ENCODE measurements at places on chromosomes 5 and 9. TPM values are rescaled to one million over a fixed set of nuclear protein-coding genes. Genes with fewer than 3 reads are reported as not detected.

RXRA gene
- total RNA-seq = 97.0 TPM

ANKRD20A1 gene
- 9.4 TPM for total RNA-seq

S1PR3 gene
- 40.3 TPM for total RNA-seq

PCDHB2 gene
- total RNA-seq = 1.8 TPM

DNA sequence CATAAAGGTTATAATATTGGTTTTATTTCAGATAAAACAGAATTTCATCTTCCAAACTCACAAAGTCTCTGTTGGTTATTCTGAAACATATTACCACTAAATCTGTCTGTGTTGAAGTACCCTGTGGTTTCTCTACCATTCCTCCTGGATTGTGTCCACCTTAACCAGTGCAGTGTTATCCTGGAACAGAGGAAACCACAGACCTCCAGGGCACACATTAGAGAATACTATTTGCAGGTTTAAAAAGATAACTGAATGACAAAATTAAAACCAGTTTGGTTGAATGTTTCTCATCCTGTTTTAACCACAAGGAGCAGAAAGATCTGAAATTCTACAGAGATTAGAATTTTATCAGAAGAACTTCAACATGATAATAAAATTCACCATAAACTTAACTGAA is 251.8 kb downstream of the CWC27 start:
- no peaks in the 10 kb centered on the region for H3K27me3 ChIP-seq
- H3K4me1 ChIP-seq = no peaks in the 10 kb centered on the region
- no peak for DNase-seq
- no peaks in the 10 kb centered on the region for H3K36me3 ChIP-seq
- no peak overlapping the region for H3K4me3 ChIP-seq

GRCh38 chr9:133342069-133342406 is 5.9 kb downstream of the MED22 start:
- H3K27ac ChIP-seq = peak overlapping the region; percentile 19
- no peaks in the 10 kb centered on the region for H3K27me3 ChIP-seq
- DNase-seq = no peak
- peaks cover 65% of the 10 kb centered on the region for H3K36me3 ChIP-seq
- peaks cover 49% of the 10 kb centered on the region for H3K4me1 ChIP-seq

GRCh38 chr5:37709020-37709419 is 130.8 kb downstream of the GDNF start:
- DNase-seq = no peak
- no peaks in the 10 kb centered on the region for H3K4me1 ChIP-seq
- no peaks in the 10 kb centered on the region for H3K36me3 ChIP-seq
- H3K27ac ChIP-seq = no peak overlapping the region
- H3K27me3 ChIP-seq = no peaks in the 10 kb centered on the region

GRCh38 chr9:137700911-137701310 is 82.1 kb downstream of the EHMT1 start:
- H3K27ac ChIP-seq = no peak overlapping the region
- peaks cover 17% of the 10 kb centered on the region for H3K36me3 ChIP-seq
- peaks cover 85% of the 10 kb centered on the region for H3K4me1 ChIP-seq
- H3K27me3 ChIP-seq = no peaks in the 10 kb centered on the region

GRCh38 chr5:6365977-6366590 is 12.3 kb downstream of the MED10 start:
- no peak overlapping the region for H3K4me3 ChIP-seq
- DNase-seq = no peak
- peaks cover 38% of the 10 kb centered on the region for H3K36me3 ChIP-seq
- no peak overlapping the region for H3K27ac ChIP-seq
- H3K4me1 ChIP-seq = no peaks in the 10 kb centered on the region

DNA sequence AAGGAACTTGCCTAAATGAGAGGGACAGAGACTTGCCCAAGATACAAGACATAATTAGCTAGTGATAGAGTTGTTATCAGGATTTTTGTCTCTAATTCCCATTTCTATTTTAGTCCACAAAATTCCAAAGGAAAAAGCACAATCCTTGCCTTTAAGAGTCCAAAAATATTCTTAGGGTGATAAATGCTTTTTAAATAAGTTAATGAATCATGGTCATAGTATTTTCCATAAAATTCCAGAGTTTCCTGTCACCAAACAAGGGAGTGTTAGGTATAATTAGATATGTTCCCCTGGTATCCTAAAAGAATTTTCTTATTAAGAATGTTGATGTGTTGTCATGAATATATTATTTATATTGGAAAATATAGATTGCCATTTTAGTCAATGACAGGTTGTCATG is 21.8 kb upstream of the CEP72 start:
- peaks cover 18% of the 10 kb centered on the region for H3K27me3 ChIP-seq
- H3K4me3 ChIP-seq = no peak overlapping the region
- H3K27ac ChIP-seq = no peak overlapping the region
- H3K4me1 ChIP-seq = no peaks in the 10 kb centered on the region

- no peaks in the 10 kb centered on the region for H3K27me3 ChIP-seq
- no peaks in the 10 kb centered on the region for H3K4me1 ChIP-seq
- no peak overlapping the region for H3K4me3 ChIP-seq
- no peak for DNase-seq
Measured at GRCh38 chr5:38871058-38871605, 25.3 kb downstream of the OSMR start.

- peaks cover 70% of the 10 kb centered on the region for H3K4me1 ChIP-seq
- DNase-seq = peak; percentile 15
- H3K27me3 ChIP-seq = no peaks in the 10 kb centered on the region
- H3K27ac ChIP-seq = peak overlapping the region; percentile 85
Measured at GRCh38 chr5:151094852-151095245, 14.0 kb upstream of the TNIP1 start.

- DNase-seq = no peak
- no peaks in the 10 kb centered on the region for H3K27me3 ChIP-seq
- no peaks in the 10 kb centered on the region for H3K36me3 ChIP-seq
- H3K4me1 ChIP-seq = peaks cover 4% of the 10 kb centered on the region
- no peak overlapping the region for H3K4me3 ChIP-seq
Measured at GRCh38 chr5:72606525-72606924, 99.3 kb upstream of the ZNF366 start.

GRCh38 chr5:50684721-50685120 is 18.3 kb downstream of the PARP8 start:
- no peaks in the 10 kb centered on the region for H3K36me3 ChIP-seq
- DNase-seq = no peak
- no peak overlapping the region for H3K4me3 ChIP-seq
- no peak overlapping the region for H3K27ac ChIP-seq
- no peaks in the 10 kb centered on the region for H3K4me1 ChIP-seq

DNA sequence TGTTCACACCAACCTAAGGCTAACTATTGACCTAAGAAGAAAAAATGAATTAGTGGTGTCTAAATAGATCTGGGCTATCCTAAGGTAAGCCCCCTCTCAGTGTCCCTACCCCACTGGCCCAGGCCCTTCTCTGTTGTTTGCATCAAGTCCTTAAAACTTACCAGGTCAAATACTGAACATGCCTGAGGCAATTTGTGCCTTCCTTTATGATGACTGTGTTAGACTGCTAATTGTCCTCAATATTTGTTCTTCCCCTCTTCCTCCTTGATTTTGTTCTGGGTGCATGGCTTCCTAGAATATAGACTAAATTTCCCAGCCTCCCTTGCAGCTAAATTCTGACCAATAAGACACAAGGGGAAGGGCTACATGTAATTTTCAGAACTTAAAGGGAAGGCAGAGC is 199.9 kb downstream of the ADAMTS12 start:
- H3K27ac ChIP-seq = no peak overlapping the region
- no peak for DNase-seq
- no peaks in the 10 kb centered on the region for H3K4me1 ChIP-seq
- no peak overlapping the region for H3K4me3 ChIP-seq
- no peaks in the 10 kb centered on the region for H3K27me3 ChIP-seq
- H3K36me3 ChIP-seq = no peaks in the 10 kb centered on the region

DNA sequence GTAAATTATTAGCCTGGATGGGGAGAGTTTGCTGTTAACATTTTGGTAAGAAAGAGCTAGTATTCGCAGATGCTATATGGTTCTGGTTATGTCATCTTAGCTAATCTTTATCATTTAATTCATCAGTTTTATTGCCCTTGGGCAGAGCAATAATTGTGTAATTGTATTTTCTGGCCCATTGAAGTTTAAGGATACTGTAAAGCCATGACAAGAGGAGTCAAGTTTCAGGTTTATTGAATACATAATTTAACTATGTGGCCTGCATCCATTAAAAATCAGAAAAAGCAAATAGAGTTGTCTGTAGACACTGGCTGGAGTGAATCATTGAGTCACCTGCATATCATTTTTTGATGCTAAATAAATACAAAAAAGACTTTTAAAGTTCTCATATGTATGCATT is 255.8 kb downstream of the PRELID2 start:
- no peaks in the 10 kb centered on the region for H3K27me3 ChIP-seq
- H3K27ac ChIP-seq = no peak overlapping the region
- no peak for DNase-seq
- H3K36me3 ChIP-seq = no peaks in the 10 kb centered on the region

DNA sequence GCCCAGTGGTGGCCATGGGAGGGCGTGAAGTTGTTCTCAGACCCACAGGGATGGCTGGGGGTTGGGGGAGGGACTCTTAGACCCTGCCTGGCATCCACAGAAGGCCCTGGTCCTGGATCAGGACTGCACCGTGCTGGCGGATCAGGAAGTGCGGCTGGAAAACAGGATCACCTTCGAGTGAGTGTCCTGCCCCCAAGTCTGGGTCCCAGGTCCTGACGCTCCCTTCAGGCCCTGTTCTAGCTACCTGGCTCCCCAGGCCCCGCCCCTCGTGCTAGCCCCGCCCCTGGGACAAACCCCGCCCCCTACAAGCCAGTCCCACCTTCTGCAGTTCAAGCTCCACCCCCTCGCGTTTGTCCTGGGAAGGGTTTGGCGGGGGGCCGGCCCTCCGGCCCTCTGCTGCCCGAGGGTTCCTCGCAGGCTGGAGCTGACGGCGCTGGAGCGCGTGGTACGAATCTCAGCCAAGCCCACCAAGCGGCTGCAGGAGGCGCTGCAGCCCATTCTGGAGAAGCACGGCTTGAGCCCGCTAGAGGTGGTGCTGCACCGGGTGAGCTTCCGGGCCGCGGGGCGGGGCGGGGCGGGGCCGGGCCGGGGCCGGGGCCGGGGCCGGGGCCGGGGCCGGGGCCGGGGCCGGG is 12.9 kb downstream of the RGS14 start:
- peak overlapping the region; percentile 82 for H3K27ac ChIP-seq
- H3K4me1 ChIP-seq = peaks cover 86% of the 10 kb centered on the region
- no peaks in the 10 kb centered on the region for H3K36me3 ChIP-seq
- no peaks in the 10 kb centered on the region for H3K27me3 ChIP-seq
- peak overlapping the region; percentile 53 for H3K4me3 ChIP-seq

DNA sequence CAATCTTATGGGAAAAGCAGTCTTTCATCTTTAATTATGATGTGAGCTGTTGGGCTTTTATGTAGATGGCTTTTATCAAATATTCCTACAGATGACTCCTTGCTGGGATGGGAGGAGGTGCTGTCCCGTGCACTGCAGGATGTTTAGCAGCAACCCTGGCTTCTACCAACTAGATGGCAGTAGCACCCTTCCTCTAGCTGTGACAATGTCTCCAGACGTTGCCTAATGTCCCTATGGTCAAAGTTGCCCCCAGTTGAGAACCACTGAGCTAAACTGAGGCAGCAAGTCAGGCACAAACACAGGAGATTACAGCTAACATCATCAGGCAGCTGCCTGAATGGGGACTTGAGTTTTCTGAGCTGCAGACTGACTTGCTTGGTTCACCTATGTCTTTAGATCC is 401.9 kb upstream of the PDE4D start:
- DNase-seq = no peak
- H3K4me1 ChIP-seq = no peaks in the 10 kb centered on the region
- H3K4me3 ChIP-seq = no peak overlapping the region
- H3K27ac ChIP-seq = no peak overlapping the region
- H3K27me3 ChIP-seq = no peaks in the 10 kb centered on the region
- H3K36me3 ChIP-seq = no peaks in the 10 kb centered on the region

DNA sequence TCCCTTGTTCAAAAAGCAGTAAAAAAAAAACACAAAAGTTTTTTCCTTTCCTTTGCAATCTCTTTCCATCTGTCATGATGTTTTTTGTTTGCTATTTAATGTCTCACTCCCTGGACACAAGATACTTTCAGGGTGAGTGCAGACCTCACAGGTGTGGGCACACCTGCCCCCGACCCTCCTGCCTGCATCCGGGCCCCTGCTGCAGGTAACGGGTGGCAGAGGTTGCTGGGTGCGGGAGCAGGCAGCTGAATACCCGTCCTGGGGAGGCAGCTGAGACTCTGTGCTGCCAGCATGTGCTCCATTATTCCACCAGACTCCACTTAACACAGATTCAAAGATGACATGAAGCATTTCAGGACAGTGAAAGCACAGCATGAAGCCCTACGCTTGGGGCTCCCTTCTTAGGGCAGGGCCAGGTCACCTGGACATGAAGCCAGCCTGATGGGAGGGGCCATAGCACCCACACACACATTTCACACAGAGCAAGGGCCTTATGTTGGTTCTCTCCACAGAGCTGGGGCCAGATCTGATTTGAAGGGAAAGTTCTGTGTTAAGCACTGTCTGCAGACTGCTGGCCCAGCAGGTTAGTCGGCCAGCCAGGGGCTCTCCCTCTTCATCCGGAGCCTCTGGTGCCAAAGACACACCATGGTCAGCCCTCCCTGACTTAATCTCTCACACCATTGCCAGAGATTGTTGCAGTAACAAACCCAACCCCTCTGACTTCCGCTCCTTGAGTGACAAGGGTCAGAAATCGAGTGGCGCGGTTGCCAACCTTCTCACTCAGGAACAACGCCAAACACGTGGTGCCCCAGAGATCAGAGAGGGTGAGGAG is 13.0 kb downstream of the NEK6 start:
- H3K4me3 ChIP-seq = no peak overlapping the region
- peaks cover 42% of the 10 kb centered on the region for H3K4me1 ChIP-seq
- H3K27ac ChIP-seq = peak overlapping the region; percentile 41
- no peak for DNase-seq
- H3K36me3 ChIP-seq = no peaks in the 10 kb centered on the region

GRCh38 chr5:142287096-142287972 is 37.5 kb downstream of the SPRY4 start:
- H3K27ac ChIP-seq = peak overlapping the region; percentile 22
- peaks cover 25% of the 10 kb centered on the region for H3K4me1 ChIP-seq
- H3K36me3 ChIP-seq = no peaks in the 10 kb centered on the region
- H3K27me3 ChIP-seq = no peaks in the 10 kb centered on the region

- H3K27ac ChIP-seq = no peak overlapping the region
- H3K4me1 ChIP-seq = no peaks in the 10 kb centered on the region
Measured at GRCh38 chr9:108469654-108470053, 386.1 kb downstream of the ACTL7B start.

- peak overlapping the region; percentile 90 for H3K4me3 ChIP-seq
- no peak for DNase-seq
- H3K36me3 ChIP-seq = peaks cover 19% of the 10 kb centered on the region
- H3K27me3 ChIP-seq = no peaks in the 10 kb centered on the region
- peaks cover 87% of the 10 kb centered on the region for H3K4me1 ChIP-seq
Measured at GRCh38 chr9:99222416-99223270, 561 bp downstream of the SEC61B start.

DNA sequence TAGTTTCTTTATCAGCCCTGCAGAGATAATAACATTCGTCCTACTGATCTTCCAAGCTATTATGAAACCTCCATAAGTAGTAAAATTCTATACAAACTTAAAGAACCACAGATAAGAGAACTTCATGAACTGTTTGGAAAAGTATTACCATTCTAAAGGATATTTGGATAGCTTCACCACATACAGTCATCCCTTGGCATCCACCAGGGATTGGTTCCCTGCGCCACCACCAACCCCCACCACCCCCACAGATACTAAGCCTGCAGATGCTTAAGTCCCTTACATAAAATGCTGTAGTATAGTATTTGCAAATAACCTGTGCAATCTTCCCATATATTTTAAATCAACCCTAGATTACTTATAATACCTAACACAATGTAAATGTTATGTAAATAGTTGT is 61.4 kb upstream of the SHISAL2B start:
- H3K4me3 ChIP-seq = no peak overlapping the region
- H3K27ac ChIP-seq = no peak overlapping the region
- DNase-seq = no peak
- no peaks in the 10 kb centered on the region for H3K36me3 ChIP-seq
